ENCODE measurements at places on chromosomes 5 and 9.

- DNase-seq, result no peak
Observed at GRCh38 chr5:172185096-172185461, 2.9 kb downstream of the STK10 start.

DNA sequence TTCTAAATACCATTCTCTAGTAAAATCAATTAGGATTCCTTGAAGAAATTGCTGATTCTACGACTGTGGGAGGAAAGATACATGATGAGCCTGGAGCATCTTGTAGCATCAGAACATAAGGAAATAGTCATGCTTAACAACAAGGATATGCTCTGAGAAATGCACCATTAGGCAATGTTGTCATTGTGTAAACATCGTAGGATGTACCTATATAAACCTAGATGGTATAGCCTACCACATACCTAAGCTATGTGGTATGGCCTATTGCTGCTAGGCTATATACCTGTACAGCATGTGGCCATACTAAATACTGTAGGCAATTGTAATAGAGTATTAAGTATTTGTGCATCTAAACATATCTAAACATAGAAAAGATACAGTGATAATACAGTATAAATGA is 77.4 kb upstream of the VCAN start:
- no peak for DNase-seq

GRCh38 chr5:138032028-138032571 is 779 bp downstream of the FAM13B start:
- DNase-seq, result peak; percentile 73

GRCh38 chr5:169467041-169467771 is 116.4 kb upstream of the SPDL1 start:
- DNase-seq, result no peak

Data from testis (tissue), 5 donors.